ENCODE measurements at places on chromosomes 6 and 20. TPM values are rescaled to one million over a fixed set of nuclear protein-coding genes. Genes with fewer than 3 reads are reported as not detected.
A peak's percentile ranks its signal among the peaks of the same experiment; 100 is the strongest.

GRCh38 chr20:19921284-19921793 is 95.8 kb upstream of the NAA20 start:
- no peaks in the 10 kb centered on the region for H3K27me3 ChIP-seq
- H3K4me1 ChIP-seq, result peaks cover 18% of the 10 kb centered on the region
- DNase-seq, result no peak
- H3K4me3 ChIP-seq, result no peak overlapping the region
- no peak overlapping the region for H3K27ac ChIP-seq
- H3K36me3 ChIP-seq, result no peaks in the 10 kb centered on the region

DNA sequence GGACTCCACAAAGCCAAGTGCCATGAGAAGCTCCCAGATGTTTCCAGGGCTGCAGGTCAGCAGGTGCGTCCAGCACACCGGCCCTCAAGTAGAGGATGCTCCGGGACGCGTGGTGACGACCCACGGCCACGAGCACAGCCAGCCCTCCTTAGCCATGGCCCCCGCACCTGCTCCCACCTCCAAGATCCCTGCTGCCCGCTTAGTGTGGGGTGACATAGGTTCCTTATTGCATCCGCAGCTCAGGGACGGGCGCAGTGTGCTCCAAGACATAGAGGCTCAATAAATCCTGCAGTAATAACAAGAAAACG is 138.1 kb upstream of the RPS6KA2 start:
- H3K27ac ChIP-seq, result no peak overlapping the region
- no peaks in the 10 kb centered on the region for H3K27me3 ChIP-seq
- H3K4me1 ChIP-seq, result no peaks in the 10 kb centered on the region
- no peak for DNase-seq

GRCh38 chr6:137156650-137157049 is 16.8 kb downstream of the IL22RA2 start:
- no peaks in the 10 kb centered on the region for H3K36me3 ChIP-seq
- no peaks in the 10 kb centered on the region for H3K27me3 ChIP-seq
- DNase-seq, result no peak
- H3K4me3 ChIP-seq, result no peak overlapping the region

DNA sequence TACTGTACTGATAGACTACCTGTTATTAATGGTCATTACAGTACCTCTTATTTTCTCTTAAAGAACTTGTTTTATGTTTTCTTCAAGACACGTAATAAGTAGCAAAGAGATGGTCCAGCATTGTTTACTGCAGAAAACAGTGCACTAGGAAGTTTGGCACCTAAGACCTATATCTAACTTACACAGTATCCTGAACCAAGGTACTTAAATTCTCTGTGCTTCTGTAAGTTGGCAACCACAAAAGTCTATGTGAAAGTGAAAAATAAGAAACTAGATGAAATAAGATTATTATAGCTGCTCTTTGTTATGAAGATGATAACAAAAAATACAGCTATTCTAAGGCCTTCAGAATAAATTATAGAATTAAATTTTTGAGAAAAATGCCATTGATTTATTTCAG is 411.7 kb upstream of the SOX4 start:
- H3K27ac ChIP-seq, result no peak overlapping the region
- H3K27me3 ChIP-seq, result no peaks in the 10 kb centered on the region
- DNase-seq, result no peak

DNA sequence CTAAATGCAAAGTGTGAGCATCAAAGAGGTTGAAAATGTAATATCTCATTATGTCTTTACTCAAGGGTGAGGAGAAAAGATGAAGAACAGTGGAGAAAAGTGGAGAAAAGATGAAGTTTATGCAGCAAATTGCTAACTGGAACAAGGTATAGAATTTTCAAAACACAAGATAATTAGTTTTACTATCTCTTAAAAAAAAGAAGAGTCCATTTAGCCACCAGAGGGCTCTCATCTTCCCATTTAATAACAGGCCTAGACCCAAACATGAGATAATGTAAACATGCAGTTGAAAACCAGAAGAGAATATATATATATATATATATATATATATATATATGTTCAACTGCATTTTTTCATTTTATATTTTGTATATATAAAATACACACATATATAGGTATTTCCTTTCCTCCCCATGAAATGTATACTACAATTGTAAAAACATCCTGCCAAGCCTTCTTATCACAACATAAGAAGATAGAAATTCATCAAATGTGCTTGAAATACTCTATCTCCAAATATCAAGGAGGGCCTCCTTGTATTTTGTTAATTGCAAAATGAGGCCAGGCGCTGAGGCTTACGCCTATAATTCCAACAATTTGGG is 78.4 kb downstream of the ADTRP start:
- H3K36me3 ChIP-seq, result no peaks in the 10 kb centered on the region
- H3K27me3 ChIP-seq, result no peaks in the 10 kb centered on the region
- no peak overlapping the region for H3K27ac ChIP-seq
- H3K4me1 ChIP-seq, result peaks cover 4% of the 10 kb centered on the region

GRCh38 chr20:24102749-24103333 is 114.3 kb upstream of the GGTLC1 start:
- no peaks in the 10 kb centered on the region for H3K36me3 ChIP-seq
- no peaks in the 10 kb centered on the region for H3K4me1 ChIP-seq
- no peaks in the 10 kb centered on the region for H3K27me3 ChIP-seq
- DNase-seq, result no peak
- H3K27ac ChIP-seq, result no peak overlapping the region
- no peak overlapping the region for H3K4me3 ChIP-seq

Gene PHACTR3
- 0.28 TPM for polyA plus RNA-seq

Gene MAS1
- not detected for polyA plus RNA-seq

GRCh38 chr6:37396571-37397180 is 36.3 kb upstream of the CMTR1 start:
- DNase-seq, result no peak
- H3K36me3 ChIP-seq, result no peaks in the 10 kb centered on the region
- H3K4me3 ChIP-seq, result no peak overlapping the region
- no peaks in the 10 kb centered on the region for H3K4me1 ChIP-seq
- H3K27ac ChIP-seq, result no peak overlapping the region

Gene PAK5
- not detected for polyA plus RNA-seq

Gene CPXM1
- 0.31 TPM for polyA plus RNA-seq

DNA sequence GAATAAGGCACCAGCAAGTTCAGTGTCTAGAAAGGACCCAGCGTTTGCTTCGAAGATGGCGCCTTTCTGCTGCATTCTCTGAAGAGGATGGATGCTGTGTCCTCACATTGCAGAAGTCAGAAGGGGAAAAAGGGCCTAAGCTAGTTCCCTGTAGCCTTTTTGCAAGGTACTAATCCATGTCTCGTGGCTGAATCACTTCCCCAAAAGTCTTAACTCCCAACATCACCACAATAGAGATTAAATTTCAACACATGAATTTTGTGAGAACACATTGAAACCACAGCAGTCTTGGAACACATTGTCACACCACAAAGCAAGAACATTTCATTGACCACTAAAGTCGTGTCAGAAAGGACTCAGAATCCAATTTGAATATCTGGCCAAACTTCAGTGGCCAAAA is 42.1 kb downstream of the KLHL31 start:
- no peaks in the 10 kb centered on the region for H3K36me3 ChIP-seq
- 0 out of 2 replicates have a peak, but pooled peaks cover 2% of the 10 kb centered on the region for H3K27me3 ChIP-seq
- H3K27ac ChIP-seq, result no peak overlapping the region
- H3K4me1 ChIP-seq, result no peaks in the 10 kb centered on the region
- no peak overlapping the region for H3K4me3 ChIP-seq

- H3K4me1 ChIP-seq, result peaks cover 6% of the 10 kb centered on the region
- no peaks in the 10 kb centered on the region for H3K36me3 ChIP-seq
- no peaks in the 10 kb centered on the region for H3K27me3 ChIP-seq
- no peak overlapping the region for H3K4me3 ChIP-seq
- no peak overlapping the region for H3K27ac ChIP-seq
These were observed 22.5 kb upstream of the CST3 start for GRCh38 chr20:23659989-23660837.

- no peaks in the 10 kb centered on the region for H3K36me3 ChIP-seq
- no peak overlapping the region for H3K4me3 ChIP-seq
- H3K27ac ChIP-seq, result no peak overlapping the region
- H3K27me3 ChIP-seq, result no peaks in the 10 kb centered on the region
- DNase-seq, result no peak
These were observed 15.9 kb downstream of the BCAS1 start for GRCh38 chr20:54054516-54054915.

Gene OR12D3
- polyA plus RNA-seq, result not detected

Gene CLPSL1
- not detected for polyA plus RNA-seq

DNA sequence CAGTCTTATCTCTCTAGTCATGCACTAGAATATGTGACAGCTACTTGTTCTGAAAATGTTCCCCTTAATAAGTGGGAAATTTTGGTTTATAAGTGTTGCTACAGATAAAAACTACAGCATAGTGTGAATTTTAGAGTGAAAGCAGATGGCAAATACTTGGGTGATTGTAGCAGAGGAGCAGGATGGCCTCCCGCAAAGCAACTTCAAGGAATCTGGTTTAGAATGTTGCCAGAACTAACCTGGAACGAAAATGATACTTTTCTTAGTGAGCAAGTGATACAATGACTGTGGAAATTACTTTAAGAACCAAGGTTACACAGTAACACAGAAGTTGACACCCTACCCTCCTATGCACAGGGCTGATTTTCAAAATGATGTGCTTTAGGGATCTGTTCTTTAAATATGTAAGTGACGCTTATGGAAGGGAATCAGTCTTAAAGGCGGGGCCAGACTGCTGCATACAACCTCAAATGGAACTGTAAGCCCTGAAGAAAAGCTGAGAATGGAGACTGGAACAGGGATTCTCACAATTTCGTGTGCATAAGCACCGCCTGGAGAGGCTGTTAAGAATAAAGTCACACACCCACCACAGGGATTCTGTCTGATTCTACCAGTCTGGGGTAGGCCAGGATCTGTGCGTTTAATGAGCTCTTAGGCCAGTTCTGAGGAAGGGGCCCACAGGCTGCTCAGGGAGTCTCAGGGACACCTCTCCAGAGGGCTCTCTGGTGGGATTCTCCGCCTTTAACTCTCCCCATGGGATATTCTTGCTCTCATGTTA is 97.9 kb downstream of the FYN start:
- peak overlapping the region; percentile 21 for H3K27ac ChIP-seq
- peaks cover 10% of the 10 kb centered on the region for H3K36me3 ChIP-seq
- DNase-seq, result no peak
- no peak overlapping the region for H3K4me3 ChIP-seq

Gene RBM24
- 0.09 TPM for polyA plus RNA-seq

GRCh38 chr6:45736134-45736533 is 279.5 kb downstream of the CLIC5 start:
- no peaks in the 10 kb centered on the region for H3K36me3 ChIP-seq
- H3K27me3 ChIP-seq, result no peaks in the 10 kb centered on the region
- H3K4me3 ChIP-seq, result no peak overlapping the region
- H3K4me1 ChIP-seq, result peaks cover 11% of the 10 kb centered on the region

DNA sequence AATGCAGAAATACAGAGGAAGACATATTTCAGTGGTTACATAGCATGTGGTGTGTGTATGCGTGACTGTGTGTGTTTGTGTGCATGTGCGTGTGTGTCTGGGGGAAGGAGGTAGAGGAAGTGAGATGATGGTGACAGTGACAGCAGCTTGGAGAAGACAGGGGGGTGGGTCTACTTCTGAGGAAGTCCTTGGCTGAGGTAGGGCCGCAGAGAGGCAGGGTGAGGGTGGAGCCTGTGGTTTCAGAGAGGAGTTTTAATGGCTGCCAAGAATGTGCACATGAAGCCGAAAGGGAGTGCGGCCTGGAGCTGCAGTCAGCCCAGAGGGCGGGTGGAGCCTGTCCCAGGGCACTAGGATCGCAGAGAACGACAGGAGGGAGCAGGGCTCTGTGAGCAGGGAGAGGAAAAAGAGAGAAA is 22.7 kb upstream of the RNF24 start:
- no peaks in the 10 kb centered on the region for H3K27me3 ChIP-seq
- no peaks in the 10 kb centered on the region for H3K36me3 ChIP-seq
- DNase-seq, result peak; percentile 75

Gene SFT2D1
- polyA plus RNA-seq, result 248 TPM

DNA sequence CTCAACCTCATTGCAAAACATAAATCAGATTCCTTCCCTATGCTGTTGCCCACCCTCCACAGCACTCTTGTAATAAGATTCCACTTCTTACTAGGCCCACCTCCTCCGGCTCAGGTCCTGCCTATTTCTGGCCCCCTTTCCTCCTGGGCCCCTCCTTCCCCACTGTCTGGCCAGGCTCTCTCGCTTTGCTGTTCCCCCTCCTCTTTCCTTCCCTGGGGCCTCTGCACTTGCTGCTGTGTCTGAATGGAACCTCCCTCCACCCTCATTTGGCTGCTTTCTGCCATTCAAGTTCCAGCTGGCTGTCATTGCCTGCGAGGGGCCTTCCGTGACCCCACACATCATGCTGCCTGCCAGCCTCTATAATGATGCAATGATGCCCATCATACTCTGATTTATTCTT is 38.9 kb downstream of the ARHGAP40 start:
- H3K27ac ChIP-seq, result no peak overlapping the region
- DNase-seq, result no peak
- H3K36me3 ChIP-seq, result no peaks in the 10 kb centered on the region
- no peaks in the 10 kb centered on the region for H3K4me1 ChIP-seq
- H3K4me3 ChIP-seq, result no peak overlapping the region
- no peaks in the 10 kb centered on the region for H3K27me3 ChIP-seq

DNA sequence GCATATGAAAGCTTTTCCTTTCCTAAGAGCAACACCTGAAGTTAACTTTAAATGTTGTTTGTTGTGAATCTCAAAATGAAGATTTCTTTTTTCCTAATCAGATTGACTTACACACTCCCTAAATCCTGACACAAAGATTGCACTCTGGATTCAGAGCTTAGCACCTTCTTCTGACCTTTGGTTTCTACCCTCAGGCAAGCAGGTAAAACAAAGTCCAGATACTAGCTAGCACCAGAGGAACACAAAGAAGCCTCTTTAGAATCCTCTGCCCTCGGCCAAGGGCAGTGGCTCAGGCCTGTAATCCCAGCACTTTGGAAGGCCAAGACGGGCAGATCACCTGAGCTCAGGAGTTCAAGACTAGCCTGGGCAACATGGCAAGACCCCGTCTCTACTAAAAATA is 14.5 kb downstream of the SERAC1 start:
- no peak overlapping the region for H3K27ac ChIP-seq
- H3K36me3 ChIP-seq, result no peaks in the 10 kb centered on the region
- no peaks in the 10 kb centered on the region for H3K27me3 ChIP-seq
- H3K4me1 ChIP-seq, result no peaks in the 10 kb centered on the region
- no peak overlapping the region for H3K4me3 ChIP-seq

Gene DNAH8
- polyA plus RNA-seq, result not detected

Gene GRIK2
- not detected for polyA plus RNA-seq

- no peak overlapping the region for H3K27ac ChIP-seq
- H3K27me3 ChIP-seq, result no peaks in the 10 kb centered on the region
- DNase-seq, result no peak
These were observed 123.0 kb downstream of the CBLN4 start for GRCh38 chr20:55882286-55882685.

Data from GM12878 (cell line).